Activated CD8-positive, alpha-beta memory T cell treated with anti-CD3 and anti-CD28 coated beads, Interleukin-2, amount 50 U/mL, for 48 hours (primary cell): ENCODE measurements at places on chromosomes 1 and 21.

DNA sequence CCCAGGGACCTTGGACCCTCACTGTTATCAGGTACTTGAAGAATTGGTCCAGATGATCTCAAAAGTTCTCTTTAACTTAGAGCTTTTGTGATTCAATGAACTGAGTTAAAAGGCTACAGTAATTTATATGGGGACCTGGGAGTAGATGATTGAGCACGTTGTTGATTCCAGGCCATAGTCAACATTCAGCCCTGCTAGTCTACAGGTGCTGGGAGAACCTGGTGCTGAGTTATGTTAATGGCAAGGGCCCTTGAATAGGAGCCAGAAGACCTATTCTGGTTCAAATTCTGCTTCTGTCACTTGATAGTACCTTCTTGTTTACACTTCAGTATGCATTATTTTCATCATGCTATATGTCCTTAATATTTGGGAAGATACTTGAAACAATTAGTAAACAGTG is 11.2 kb downstream of the DYRK3 start:
- DNase-seq: no peak

- DNase-seq: peak; percentile 20
Measured at GRCh38 chr1:28099050-28099769, 10.8 kb upstream of the EYA3 start.

DNA sequence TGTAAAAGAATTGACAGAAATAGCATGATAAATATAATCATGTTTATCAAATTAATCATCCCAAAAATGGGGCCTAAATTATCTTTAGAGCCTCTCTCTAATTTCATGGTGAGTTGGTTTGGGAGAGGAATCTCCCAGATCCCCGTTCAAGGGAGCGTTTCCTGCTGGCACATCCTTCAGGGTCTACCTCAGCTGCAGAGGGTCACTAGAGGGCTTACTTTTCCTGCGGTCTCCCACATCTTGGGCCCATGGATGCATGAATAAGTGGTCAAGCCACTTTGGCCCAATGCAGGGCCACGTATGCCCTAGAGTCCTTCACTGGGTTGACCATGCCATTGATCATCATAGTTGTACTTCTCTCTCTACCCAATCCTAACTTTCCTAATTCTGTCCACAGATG is 164.1 kb downstream of the USP25 start:
- DNase-seq: no peak

- DNase-seq: no peak
Measured at GRCh38 chr1:202405928-202406327, 57.4 kb downstream of the PPP1R12B start.

DNA sequence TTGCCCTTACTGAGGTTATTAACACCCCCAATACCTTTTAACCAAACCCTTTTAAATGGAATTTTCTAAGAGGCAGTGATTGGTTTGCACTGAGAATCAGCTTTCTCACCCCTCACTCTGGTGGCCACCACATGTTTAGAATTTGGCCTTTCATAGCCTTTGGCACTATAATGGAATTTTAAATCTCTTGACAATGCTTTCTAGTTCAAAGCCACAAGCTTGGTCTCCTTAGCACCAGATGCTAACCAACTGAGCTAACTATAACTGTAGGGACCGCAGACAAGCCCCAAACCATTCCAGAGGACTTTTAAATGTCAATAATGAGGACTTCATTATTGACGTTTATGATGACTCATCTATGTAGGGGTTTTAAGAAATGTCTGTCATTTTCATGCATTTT is 238.7 kb upstream of the SNX7 start:
- DNase-seq: no peak

DNA sequence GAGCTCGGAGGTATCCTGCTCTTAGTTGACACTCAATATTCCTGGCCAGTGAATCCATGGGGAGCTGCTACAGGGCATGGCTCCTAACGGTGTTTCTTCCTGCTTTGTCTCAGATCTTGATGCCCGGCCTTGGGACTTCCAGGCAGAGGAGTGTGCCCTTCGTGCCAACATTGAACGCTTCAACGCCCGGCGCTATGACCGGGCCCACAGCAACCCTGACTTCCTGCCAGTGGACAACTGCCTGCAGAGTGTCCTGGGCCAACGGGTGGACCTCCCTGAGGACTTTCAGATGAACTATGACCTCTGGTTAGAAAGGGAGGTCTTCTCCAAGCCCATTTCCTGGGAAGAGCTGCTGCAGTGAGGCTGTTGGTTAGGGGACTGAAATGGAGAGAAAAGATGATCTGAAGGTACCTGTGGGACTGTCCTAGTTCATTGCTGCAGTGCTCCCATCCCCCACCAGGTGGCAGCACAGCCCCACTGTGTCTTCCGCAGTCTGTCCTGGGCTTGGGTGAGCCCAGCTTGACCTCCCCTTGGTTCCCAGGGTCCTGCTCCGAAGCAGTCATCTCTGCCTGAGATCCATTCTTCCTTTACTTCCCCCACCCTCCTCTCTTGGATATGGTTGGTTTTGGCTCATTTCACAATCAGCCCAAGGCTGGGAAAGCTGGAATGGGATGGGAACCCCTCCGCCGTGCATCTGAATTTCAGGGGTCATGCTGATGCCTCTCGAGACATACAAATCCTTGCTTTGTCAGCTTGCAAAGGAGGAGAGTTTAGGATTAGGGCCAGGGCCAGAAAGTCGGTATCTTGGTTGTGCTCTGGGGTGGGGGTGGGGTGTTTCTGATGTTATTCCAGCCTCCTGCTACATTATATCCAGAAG is 16.7 kb downstream of the ALX3 start:
- peak; percentile 94 for DNase-seq

DNA sequence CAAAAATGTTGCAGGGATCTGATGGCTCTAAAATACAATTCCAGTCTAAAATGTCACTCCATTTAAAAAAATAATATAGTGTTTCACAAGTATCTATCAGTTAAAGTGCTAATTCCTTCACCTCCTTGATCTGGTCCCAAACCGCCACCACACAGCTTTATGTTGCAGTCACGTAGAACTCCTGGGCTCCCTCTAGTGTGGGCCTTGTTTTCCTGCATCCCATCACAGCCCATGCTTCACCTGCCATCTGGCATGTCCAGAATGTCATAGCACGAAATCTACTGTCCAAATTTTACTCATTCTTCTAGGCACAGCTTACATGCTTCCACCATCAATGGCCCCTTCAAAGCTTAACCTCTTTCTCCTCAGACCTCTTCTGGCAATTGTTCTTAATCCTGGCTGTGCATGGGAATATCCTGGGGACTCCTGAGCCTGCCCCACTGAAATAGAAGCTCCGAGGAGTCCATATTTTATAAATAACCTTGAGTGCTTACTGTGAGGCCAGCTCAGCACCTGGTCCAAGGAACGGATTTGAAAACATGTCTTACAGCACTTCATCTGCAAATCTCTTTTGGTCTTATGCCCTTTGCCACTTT is 15.5 kb downstream of the FYB2 start:
- no peak for DNase-seq

DNA sequence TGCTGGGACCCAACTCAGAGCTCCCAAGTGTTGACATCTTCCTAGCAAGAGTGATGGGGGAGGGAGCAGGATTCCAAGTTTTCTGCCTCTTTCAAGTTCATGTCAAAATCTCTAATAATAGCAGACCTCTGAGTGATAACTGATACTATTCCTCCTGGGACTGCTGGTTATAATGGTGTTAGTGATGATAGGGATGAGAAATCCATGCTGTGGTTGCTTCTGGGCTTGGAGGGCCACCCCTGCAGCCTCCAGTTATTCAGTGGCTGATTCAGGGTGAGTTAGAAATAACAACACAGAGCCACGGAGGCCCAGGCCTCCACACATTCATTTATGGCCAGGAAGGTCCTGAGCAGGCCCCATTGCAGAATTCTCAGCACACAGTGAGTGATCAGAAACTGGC is 40.6 kb upstream of the ARTN start:
- no peak for DNase-seq

GRCh38 chr1:43279161-43279560 is 6.2 kb downstream of the C1orf210 start:
- DNase-seq: no peak

DNA sequence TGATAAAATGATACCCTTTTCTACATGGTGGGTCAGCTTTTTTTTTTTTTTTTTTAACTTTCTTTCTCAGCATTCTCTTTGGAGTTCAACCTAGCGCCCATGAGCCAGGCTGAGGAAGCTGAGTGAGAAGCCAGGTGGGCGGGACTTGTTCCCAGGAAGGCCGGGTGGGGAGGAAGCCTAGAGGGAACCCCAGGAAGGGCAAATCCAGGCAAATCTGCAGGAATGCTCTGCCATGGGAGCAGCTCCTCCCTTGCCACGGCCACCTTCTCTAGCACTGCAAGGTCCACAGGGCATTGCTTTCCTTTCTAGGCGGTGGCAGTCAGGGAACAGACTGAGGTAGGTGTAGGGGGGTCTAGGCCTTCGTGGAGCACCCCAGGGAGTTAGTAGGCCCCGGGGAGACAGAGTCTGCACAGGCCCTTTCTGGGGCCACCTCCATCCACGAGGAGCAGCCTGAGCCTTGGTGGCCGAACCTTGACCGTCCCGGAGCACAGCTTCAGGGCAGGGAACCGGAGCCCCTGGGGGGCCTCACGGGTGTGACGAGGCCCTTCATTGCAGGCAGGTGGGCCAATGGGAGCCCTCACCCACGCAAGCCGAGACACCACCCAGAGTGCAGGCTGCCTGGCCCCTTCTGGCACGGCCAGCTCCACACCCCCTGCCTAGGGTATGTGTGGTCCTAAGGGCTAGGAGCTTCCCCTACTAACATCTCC is 18.2 kb upstream of the CCDC27 start:
- no peak for DNase-seq

GRCh38 chr21:42608446-42608845 is 45.0 kb upstream of the PDE9A start:
- no peak for DNase-seq

DNA sequence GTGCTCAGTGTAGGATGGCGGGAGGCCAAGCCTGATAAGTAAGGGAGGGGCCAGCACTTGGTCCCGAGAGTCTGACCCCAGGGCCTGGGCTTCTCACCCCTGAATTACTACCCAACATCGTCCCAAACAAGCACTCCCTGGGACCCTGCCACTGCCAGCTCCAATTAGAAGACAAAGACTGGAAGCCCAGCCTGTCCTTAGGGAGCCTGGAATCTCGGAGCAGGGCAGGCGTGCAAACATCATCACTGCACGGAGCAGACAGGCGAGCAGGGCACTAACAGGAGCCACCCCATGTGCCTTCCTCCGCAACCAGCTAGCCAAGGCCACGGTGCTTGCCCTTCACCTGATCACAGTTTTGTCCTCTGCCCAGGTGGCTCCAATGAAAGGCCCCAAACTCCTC is 23.2 kb downstream of the KCNAB2 start:
- no peak for DNase-seq

GRCh38 chr1:69540052-69540451 is 27.7 kb upstream of the LRRC7 start:
- no peak for DNase-seq

DNA sequence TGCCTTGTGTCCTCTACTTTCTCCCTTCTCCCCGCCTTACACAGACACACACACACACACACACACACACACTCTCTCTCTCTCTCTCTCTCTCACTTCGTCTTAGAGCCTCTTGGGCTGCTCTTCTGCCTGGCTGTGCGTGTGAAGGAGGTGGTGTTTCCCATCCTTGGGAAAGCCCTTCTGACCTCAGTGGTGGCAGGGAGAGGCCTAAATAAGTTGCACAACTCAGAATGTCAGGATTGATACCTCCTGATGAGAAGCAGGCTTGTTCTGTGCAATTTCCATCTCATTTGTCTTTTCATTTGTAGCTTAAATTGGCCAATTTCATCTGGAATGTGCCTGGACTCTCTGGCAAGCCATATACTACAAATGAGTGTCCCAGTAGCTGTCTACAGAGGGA is 25.0 kb downstream of the LRRN2 start:
- DNase-seq: no peak
